KBM-7 (cell line): ENCODE measurements at places on chromosomes 2 and 18.

- no peak for DNase-seq
These were observed 129.4 kb downstream of the DTNB start for GRCh38 chr2:25543939-25544338.

GRCh38 chr2:65754219-65754618, 321.8 kb upstream of the SPRED2 start:
- no peak for DNase-seq

DNA sequence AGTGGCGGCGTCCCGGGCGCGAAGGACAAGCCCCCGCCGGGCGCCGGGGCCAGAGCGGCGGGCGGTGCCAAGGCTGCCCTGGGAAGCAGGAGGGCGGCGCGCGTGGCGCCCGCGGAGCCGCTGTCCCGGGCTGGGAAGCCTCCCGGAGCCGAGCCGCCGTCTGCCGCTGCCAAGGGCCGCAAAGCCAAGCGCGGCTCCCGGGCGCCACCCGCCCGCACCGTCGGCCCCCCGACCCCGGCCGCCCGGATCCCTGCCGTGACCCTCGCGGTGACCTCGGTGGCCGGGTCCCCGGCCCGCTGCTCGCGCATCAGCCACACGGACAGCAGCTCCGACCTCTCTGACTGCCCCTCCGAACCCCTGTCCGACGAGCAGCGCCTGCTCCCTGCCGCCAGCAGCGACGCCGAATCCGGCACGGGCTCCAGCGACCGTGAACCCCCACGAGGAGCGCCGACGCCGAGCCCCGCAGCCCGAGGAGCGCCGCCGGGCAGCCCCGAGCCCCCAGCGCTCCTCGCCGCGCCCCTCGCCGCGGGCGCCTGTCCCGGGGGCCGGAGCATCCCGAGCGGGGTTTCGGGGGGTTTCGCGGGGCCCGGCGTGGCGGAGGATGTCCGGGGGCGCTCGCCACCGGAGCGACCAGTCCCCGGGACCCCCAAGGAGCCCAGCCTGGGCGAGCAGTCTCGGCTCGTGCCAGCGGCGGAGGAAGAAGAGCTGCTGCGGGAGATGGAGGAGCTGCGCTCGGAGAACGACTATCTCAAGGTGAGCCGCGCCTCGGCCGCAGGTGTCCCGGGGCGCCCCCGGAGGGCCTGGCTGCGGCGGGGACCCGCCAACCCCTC, 820 bp downstream of the MTCL1 start:
- peak; percentile 21 for DNase-seq

- DNase-seq, result no peak
These were observed 157.6 kb downstream of the ATAD2B start for GRCh38 chr2:23769364-23769763.

DNA sequence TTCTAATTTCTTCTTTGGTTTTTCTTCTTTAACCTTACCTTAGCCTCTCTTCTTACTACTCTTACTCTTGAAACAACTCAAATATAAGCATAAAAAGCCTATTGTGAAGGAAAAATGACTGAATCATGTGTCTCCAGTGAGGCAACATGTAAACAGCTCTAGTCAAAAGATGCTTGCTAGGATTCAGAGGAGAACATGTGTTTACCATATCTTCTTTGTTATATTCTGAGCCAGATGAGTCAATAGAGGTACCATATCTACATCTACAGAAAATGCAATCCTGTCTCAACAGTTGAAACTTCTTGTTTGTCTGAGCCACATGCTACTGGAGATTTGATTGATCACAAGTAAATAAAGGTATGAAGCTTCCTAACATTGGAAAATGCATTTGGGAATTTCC, 15.9 kb upstream of the FIGN start:
- DNase-seq, result no peak

DNA sequence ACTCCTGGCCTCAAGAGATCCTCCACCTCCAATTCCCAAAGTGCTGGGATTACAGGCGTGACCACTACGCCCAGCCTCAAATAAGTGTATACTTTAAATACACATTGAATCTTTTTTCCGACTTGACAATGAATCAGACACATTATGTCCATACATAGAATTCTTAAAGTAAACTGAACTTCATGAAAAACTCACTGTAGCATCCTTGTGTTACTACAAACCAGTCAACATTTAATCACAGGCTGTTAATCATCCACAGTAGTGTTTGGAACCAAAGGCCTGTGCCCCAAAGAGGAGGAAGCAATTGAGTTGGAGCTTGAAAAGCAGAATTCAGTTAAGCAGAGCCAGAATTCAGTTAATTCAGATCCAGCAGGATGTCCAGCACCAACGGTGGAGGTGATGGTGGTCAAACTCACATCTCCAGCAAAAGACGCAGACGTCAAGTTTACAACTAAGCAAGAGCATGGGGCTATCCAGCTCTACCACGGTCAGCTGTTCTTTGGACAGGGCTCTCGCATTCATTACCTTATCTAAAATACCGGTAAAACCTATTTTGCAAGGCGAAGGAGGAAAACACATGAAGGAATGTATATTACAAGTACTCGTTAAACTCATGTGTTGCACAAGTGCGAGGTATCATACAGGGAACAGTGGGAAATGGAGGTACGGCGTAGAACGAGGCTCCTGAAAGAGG, 1.2 kb downstream of the SLC39A6 start:
- DNase-seq, result peak; percentile 11

DNA sequence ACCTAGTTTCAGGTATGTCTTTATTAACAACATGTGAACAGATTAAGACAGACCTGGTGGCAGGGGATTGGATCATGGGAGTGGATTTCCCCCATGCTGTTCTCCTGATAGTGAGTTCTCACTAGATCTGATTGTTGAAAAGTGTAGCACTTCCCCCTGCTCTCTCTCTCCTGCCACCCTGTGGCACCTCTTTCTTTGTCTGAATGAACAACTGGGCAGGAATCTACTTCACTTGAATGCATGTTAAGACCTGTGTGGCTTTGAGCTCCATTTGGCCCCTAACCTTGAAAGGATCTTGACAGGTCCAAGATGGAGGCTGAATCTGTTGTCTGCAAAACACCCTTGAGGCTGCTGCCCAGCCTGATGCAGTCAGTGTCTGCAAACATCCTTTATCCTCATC, 194.4 kb downstream of the RNF144A start:
- DNase-seq, result no peak
